SK-N-DZ (cell line): ENCODE measurements at places on chromosomes 13 and 19.
A peak's percentile ranks its signal among the peaks of the same experiment; 100 is the strongest.

DNA sequence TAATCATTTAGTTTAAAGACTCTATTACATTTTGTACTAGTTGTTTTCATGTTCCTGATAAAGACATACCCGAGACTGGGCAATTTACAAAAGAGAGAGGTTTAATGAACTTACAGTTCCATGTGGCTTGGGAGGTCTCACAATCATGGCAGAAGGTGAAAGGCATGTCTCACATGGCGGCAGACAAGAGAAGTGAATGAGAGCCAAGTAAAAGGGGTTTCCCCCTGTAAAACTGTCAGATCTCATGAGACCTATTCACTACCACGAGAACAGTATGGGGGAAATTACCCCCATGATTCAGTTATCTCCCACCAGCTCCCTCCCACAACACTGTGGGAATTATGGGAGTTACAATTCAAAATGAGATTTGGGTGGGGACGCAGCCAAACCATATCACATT lies 129.2 kb downstream of the PAN3 start:
- no peak for DNase-seq

GRCh38 chr19:51490676-51491075 lies 10.9 kb downstream of the SIGLEC12 start:
- DNase-seq, result no peak

- peak; percentile 80 for DNase-seq
These were observed 51.8 kb downstream of the CRTC1 start for GRCh38 chr19:18735324-18735723.

- DNase-seq, result no peak
These were observed 51.2 kb downstream of the COLGALT1 start for GRCh38 chr19:17606590-17607185.

DNA sequence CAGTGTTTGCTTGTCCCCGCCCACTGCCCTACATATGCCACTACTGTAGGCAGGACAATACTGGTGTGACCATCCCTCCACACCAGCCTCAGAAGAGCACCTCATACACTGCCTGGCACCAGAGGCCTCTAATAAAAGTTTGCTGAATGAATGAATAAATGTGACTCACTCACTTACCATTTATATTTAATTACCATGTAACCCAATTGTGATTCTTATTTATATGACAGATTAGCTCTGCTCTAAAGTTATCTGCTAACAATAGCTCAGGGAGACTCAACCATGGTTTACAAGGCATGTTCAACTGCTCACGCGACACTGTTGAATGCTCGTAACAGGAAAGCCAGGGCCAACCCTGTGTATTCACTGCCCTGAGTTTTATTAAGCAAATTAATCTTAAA lies 66.0 kb upstream of the DOCK9 start:
- DNase-seq, result no peak

DNA sequence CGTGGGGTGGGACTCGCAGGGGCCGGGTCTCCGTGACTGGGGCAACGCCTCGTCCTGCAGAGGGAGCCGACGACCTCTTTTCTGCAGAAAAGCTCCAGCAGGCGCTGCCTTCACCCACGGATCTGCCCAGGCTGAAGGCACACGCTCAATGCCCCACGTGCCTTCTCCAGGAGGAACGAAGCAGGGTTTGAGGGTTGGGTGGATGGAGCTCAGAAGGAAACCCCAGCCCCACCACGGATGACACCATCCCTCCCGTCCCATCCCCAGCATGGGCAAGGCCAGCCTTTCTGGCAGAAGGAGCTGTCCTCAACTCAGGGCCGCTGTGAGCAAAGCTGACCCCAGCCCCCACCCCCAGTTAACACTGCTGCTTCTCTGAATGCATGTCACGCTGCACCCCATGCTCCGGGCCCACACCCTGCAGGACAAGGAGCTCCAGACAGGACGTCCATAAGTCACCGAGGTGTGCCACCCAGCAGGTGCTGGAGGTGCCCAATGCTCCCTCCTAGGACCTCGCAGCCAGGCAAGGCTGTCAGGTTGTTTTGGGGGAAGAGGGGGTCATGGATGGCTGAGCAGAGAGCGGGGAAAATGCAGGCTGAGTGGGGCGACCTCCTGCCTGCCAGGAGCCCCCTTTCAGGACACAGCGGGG lies 7.4 kb downstream of the C19orf25 start:
- no peak for DNase-seq

DNA sequence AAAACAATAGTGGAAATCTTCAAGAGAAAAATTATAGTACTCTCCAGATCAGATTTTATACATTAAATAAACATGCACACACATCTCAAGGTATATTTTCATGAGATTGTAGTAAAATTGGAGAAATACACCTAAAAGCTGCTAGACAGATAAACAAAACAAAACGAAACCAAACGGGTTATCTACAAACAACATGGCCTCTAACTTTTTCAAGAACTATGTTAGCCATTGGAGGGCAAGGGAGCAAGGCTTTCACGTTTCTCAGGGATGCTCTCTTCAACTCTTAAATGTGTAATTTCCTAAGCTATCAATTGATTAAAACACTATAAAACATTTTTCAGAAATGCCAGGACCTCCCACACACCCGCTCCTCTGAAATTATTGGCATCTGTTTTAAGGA lies 1262.4 kb upstream of the PCDH20 start:
- DNase-seq, result no peak

GRCh38 chr19:38849860-38850435 lies at the start of gene HNRNPL:
Gene HNRNPL (minus strand): TSS chr19:38849986. CDS start chr19:38849966, 20 bp downstream.
- no peak for DNase-seq

DNA sequence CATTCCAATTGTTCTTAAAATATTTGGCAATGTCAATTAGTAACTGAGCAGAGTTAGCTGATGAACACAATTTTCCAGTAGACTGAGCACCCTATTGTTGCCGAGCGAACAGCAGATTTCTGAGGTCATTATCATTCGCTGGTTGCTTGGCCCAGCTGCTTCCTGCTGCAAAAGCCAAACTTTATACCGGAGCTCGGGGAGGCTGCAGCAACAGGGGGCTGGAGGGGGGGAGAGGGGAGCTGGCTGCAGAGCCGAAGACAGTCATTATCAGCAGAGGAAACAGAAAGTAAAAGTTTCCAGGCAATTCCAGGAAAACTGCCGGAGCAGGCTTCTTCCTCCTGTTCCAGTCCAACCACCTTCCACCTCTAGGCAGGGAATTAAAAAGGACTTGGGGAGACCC lies 77.9 kb downstream of the ZNF536 start:
- no peak for DNase-seq

DNA sequence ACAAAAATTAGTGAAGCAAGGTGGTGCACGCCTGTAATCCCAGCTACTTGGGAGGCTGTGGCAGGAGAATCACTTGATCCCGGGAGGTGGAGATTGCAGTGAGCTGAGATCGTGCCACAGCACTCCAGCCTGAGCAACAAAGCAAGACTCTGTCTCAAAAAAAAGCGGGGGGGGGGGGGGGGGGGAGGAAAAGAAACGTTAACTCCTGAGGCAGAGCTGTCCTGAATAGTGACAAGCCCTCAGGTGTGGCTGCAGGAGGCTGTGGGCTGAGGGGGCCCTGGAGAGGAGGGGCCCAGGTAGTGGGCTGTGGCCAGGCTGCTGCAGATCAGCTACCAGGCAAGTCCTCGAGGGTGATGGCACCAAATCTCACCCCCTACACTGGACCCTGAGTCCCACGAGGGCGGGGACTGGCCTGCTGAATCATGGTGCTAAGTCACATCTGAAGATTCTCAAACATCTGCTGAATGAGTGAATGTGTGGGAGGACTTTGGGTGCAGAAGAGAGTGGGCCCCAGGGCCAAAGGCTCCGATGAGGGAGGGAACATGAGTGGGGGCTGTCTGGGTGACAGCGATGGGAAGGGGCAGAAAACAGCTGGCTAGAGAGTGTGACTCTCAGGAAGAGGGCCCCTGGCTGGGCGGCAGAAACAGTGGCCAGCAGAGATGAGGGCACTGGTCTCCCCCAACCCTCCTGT lies 24.6 kb upstream of the ATP1A3 start:
- no peak for DNase-seq

- no peak for DNase-seq
These were observed 36.4 kb upstream of the EHD2 start for GRCh38 chr19:47676811-47677210.

DNA sequence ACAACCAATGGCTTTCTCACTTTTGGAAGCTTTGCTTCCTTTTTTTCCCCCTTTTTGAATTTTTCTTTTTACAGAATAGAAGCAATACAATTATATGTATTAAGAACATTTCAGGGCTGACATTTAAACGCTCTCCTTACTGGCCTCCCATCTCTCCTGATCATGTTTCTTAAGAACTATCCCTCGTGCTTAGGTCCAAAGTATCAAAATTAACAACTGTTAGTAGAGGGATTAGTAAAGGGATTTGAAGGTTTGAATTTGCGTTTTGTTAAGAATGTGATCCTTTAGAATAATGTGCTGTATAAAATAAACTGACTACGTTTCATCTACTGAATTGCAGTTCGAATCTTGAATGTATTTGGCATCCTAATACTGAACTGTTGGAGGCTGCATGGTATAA lies 424.8 kb downstream of the DIAPH3 start:
- DNase-seq, result no peak

DNA sequence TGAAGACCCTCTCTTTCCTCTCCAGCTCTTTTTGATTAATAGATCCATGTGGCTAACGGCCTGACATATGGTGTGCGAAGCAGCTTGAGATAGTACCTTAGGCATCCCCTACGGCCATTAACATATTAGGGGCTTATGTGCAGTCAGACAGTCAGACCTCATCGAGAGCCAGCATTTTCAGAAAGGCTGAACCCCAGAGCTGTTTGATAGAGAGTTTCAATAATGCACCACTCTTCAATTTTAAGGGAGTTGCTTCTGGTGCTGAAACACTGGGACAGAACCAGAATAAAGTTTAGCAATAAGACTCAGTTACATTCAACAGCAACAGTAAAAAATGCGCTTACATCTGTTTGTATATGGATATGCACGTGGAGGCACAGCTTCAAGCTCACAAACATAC lies 10.8 kb downstream of the POU4F1 start:
- DNase-seq, result no peak

DNA sequence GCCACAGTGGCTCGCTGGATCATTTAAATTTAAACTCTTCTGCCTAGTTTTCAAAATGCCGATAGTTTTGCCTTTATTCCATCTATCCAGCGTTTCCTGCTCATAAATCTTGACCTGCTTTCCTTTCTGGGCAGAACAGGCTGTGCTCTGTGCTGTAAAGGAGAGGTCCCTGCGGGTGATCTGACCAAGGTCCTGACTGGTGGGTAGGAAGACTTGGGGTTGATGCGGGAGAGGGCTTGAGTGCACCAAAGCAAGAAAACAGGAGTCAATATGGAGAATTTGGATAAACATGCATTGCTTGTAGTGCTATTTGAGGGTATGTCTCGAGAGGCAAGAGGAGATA lies 533.6 kb downstream of the MYO16 start:
- DNase-seq, result no peak

DNA sequence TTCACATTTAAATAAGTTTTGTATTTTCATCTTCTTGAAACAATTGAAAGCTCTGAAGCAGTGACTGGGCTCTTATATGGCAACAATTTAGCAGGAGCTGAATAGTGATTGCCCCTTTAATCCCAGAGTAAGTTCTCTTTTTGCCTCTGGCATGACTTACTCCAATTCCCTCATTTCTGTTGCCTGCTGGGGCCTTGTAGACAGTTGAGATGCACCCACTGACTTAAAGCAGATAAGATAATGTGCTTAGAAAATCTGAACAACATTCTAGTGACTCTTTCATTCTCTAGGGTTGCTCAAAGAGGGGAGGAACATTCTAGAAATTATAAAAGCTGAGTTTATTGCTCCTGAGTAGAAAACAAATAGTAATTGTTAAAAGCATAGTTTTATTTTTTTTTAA lies 52.8 kb downstream of the AKAP11 start:
- DNase-seq, result no peak

DNA sequence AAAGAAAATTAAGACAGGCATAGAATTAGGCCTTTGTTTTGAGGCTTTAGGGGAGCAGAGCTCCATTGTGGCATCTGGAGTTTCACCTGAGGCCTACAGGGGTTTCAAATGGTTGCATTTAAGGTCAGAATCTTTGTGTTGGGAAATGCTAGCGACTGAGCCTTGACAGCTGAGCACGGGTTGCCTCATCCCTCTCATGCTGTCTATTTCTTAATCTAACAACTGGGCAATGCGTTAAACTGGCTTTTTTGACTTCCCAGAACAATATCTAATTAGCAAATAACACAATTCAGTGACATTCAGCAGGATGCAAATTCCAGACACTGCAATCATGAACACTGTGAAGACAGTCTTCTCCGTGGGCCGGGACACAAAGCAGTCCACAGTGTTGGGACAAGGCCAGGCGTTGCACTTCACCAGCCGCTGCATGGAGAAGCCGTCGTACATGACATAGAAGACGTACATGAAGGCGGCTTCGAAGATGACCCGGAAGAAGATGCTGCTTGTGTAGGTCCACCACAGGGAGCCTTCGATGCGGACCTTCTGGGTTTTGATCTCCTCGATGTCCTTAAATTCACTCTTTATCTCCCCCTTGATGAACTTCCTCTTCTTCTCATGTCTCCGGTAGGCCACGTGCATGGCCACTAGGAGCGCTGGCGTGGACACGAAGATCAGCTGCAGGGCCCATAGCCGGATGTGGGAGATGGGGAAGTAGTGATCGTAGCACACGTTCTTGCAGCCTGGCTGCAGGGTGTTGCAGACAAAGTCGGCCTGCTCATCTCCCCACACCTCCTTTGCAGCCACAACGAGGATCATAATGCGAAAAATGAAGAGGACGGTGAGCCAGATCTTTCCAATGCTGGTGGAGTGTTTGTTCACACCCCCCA lies 3.8 kb downstream of the GJB2 start:
- peak; percentile 26 for DNase-seq

DNA sequence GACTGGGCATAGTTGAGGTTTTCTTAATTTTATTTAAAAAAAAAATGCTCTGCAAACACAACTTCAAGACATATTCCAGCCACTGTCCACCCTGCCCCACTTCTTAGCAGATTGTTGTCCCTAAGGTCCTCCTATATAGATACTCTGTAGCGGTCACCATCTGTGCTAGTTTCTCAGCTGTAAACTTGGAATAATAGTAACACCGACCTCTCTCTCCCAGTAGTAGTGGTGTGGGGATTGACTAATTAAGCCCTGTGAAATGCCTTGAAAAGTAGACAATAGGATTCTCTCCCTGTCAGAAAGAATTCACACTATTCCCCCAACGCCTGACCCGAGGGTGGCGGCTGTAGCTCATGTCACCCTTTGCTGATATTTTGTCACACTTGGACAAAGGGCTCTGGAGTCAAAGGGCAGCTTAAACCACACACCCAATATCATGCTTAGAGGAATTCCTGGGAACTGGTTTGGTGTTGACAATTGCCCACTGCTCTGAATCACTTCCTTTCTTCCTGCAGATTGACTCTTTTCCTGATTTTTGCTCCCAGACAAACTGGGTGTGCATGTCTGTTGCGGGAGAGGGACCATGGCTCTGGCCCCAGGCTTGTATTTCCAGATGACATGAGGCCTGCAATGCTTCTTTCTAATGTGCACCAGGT lies 9.2 kb upstream of the SERP2 start:
- no peak for DNase-seq
